ENCODE measurements at places on chromosomes 11 and 22.

- no peak for DNase-seq
Measured at GRCh38 chr11:85977751-85978160, 91.1 kb downstream of the PICALM start.

- DNase-seq: no peak
Measured at GRCh38 chr22:17832665-17833064, 58.4 kb upstream of the BID start.

DNA sequence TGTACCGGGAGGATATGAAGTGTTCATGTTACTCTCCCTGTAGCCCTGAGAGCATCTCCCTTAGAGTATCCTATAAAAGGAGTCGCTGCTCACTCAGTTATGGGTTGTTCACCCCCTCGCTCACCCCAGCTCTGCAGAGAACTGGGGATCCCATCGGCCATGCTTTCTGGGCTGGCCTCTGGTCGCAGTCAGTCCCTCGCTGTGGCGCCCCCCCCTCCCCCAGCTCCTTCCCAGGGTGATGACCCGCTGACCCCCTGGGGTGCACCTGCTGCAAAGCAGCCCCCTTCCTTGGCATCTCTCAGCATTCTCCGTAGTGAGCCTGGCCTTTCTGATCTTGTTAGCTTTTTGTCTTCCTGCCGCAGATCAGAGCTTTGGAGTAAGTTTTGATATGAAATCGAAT, 10.3 kb upstream of the PARVG start:
- no peak for DNase-seq

- no peak for DNase-seq
Measured at GRCh38 chr22:44143579-44143978, 37.1 kb upstream of the PARVG start.

DNA sequence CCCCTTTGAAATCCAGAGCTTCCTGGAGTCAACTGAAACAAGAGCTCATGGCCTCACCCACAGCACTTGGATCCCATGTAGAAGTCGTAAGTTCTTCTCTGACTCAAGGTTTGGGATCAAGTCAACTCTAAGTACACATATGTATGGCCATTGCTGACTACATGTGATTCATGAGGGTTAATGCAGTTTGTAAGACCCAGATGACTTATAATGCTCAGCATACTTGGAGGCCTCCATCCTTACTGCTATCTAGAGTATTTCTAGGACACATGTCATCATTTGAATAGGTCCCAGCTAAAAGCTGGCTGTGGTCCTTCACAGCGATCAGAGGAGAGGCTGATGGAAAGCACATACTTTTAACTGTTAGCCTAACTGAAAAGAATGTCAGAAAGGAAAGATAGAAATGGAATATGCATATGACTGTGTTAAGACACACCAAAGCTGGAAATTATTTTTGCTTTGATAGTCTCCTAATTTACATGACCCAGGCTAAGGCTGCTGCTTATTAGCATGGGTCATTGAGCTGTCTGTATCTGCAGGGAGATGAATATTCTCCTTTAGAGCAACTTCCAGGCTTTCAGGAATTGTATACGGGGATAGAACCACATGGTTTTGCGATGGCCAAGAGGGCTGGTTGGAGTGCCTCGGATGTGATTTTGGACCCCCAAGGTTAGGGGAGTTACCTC, 76.3 kb downstream of the NTM start:
- DNase-seq: no peak

GRCh38 chr11:110972640-110973039, 260.4 kb upstream of the ARHGAP20 start:
- DNase-seq: no peak

DNA sequence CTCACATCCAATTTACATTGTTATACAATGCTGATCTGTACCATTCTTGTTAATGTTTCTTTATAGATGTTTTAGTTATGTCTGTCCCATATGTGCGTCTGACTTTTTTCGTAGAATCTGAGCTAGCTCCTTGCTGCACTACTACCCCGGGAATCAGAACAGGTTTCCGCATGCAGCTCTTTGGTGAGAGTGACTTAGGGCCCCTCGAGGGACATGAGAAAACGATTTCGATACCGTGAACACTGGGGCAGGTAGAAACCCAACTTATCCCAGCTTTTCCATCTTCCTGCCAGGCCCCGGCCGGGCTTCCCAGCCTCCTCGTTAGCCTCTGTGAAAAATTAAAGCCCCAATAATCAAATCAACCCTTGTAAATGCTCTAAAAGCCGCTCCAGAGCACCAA, 23.4 kb upstream of the PKNOX2 start:
- no peak for DNase-seq

- no peak for DNase-seq
Measured at GRCh38 chr22:25402501-25403283, 161.8 kb upstream of the GRK3 start.

DNA sequence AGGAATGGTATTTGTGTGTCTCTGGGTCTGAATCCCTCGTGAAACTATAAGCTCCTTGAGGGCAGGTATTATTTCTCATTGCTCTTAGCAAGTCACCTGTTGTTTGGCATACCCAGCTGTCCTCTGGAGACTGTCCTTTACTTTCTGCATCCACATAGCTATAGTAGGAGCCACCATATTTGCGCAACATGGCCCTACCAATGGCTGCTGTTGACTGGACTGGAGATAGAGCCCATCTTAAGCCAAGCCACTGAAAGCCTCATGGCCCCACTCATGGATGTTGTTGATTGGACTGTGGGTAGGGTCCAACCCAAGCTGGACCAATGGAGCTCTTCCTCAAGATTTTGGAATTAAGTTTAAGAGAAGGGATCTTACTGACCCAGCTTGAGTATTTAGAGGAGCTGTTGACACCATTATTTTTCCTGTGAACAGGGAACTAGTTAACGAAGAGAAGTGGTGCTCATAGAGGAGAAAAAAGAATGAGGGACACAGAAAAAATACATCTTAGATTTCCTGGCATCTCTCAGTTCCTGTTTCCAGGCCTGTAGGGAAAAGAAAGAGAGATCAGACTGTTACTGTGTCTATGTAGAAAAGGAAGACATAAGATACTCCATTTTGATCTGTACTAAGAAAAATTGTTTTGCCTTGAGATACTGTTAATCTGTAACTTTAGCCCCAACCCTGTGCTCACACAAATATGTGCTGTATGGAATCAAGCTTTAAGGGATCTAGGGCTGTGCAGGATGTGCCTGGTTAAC, 47.2 kb downstream of the LRRC74B start:
- DNase-seq: no peak

DNA sequence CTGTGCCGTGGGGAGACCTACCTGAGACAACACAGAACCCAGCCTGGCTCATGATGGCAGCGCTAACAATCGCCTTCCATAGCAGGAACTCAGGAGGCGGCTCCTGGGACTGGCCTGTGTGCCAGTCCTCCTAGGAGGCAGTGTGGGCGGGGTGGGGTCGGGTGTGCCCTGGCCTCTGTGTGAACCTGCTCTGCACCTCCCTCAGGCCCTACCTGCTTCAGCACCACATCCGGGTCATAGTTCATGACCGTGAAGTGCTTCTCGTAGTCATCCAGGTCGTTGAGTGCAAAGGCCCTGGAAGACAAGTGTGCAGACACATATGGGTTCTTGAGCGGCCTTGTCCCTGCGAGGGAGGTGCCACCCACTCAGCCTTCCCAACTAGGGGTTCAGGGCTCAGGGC, 15.3 kb downstream of the TTLL12 start:
- DNase-seq: no peak

- DNase-seq: no peak
Measured at GRCh38 chr11:106917973-106918372, 100.3 kb downstream of the GUCY1A2 start.

- DNase-seq: no peak
Measured at GRCh38 chr11:30254307-30255298, 23.8 kb downstream of the FSHB start.

Measured in stimulated activated CD8-positive, alpha-beta memory T cell treated with anti-CD3 and anti-CD28 coated beads, Interleukin-15, amount 100 ng/mL, for 4 hours (primary cell).